Breast epithelium (tissue), 4 donors: ENCODE measurements at places on chromosomes 7 and 10.

- H3K4me3 ChIP-seq: no peak overlapping the region
- H3K27me3 ChIP-seq: no peaks in the 10 kb centered on the region
- DNase-seq: peak; percentile 31
- no peaks in the 10 kb centered on the region for H3K36me3 ChIP-seq
- H3K4me1 ChIP-seq: no peaks in the 10 kb centered on the region
Observed at GRCh38 chr10:58967551-58968388, 208.7 kb upstream of the PHYHIPL start.

DNA sequence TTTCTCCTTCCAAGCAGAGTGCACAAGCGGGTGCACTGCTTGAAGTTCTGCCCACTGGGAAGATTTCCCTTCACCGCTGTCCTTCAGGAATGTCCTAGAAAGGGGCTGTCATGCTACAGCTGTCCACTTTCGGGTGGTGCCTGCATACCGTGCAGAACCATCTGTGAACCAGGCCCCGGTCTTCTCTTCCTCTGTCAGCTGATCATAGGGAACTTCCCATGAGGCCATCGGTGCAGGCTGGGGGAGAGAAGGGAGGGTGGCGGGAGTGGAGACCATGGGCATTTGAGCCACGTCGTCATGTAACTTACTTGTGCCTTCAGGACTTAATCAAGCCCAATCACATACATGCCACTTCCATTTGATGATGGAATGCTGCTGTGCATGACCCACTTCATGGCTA lies 111.6 kb downstream of the NKX6-2 start:
- H3K4me1 ChIP-seq: no peaks in the 10 kb centered on the region
- H3K27me3 ChIP-seq: no peaks in the 10 kb centered on the region
- no peak overlapping the region for H3K4me3 ChIP-seq

GRCh38 chr7:134452419-134452838 lies 6.5 kb downstream of the AKR1B1 start:
- H3K4me1 ChIP-seq: no peaks in the 10 kb centered on the region
- H3K27me3 ChIP-seq: no peaks in the 10 kb centered on the region
- H3K27ac ChIP-seq: no peak overlapping the region
- DNase-seq: no peak
- peaks cover 8% of the 10 kb centered on the region for H3K36me3 ChIP-seq
- H3K4me3 ChIP-seq: no peak overlapping the region

GRCh38 chr10:12321641-12322040 lies 27.7 kb upstream of the CAMK1D start:
- no peak overlapping the region for H3K27ac ChIP-seq
- no peak overlapping the region for H3K4me3 ChIP-seq
- no peaks in the 10 kb centered on the region for H3K36me3 ChIP-seq
- no peaks in the 10 kb centered on the region for H3K4me1 ChIP-seq
- no peaks in the 10 kb centered on the region for H3K27me3 ChIP-seq
- no peak for DNase-seq

DNA sequence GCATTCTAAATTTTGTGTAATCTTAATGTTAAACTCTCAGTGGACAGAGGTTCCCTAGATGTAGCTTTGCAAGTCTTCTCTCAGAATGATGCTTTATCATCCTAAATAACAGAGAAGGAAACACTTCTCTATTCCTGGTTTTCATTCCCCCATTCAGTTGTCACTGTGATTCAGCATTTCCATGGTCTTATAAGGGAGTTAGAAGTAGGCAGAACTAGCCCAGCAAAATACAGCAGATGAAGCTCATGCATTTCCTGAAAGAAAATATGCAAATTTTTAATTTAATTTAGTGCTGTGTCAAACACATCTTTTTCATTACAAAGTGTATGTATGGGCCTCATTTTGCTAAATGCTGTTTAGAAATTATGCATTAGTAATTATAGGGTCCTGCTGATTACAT lies 70.1 kb downstream of the ITPRID1 start:
- no peak overlapping the region for H3K4me3 ChIP-seq
- no peaks in the 10 kb centered on the region for H3K27me3 ChIP-seq
- no peaks in the 10 kb centered on the region for H3K36me3 ChIP-seq
- no peak overlapping the region for H3K27ac ChIP-seq
- DNase-seq: no peak

GRCh38 chr7:146314962-146315361 lies 198.4 kb downstream of the CNTNAP2 start:
- H3K27me3 ChIP-seq: no peaks in the 10 kb centered on the region
- H3K4me1 ChIP-seq: no peaks in the 10 kb centered on the region
- DNase-seq: no peak
- no peaks in the 10 kb centered on the region for H3K36me3 ChIP-seq
- no peak overlapping the region for H3K27ac ChIP-seq
